ENCODE measurements at places on chromosomes 1 and 21.

- no peak for DNase-seq
Measured at GRCh38 chr1:226660410-226661182, 78.5 kb downstream of the ITPKB start.

- DNase-seq = no peak
Measured at GRCh38 chr1:243354511-243355153, 98.8 kb downstream of the SDCCAG8 start.

DNA sequence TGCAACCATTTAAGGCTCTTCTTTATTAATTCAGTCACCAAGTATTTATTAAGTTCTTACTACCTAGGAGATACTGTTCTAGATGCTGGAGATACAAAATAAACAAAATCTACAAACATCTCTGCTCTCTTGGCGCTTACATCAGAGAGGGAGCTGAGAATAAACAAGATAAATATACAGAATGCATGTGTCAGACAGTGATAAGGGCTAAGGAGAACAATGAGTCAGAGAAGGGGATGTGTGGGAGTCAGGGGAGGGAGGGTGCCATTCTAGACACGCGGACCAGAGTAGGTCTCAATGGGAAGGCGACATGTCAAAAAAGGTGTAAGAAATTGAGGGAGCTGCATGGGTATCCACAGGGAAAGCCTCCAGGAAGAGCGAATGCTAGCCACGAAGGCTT is 393.2 kb downstream of the RWDD3 start:
- DNase-seq = no peak

DNA sequence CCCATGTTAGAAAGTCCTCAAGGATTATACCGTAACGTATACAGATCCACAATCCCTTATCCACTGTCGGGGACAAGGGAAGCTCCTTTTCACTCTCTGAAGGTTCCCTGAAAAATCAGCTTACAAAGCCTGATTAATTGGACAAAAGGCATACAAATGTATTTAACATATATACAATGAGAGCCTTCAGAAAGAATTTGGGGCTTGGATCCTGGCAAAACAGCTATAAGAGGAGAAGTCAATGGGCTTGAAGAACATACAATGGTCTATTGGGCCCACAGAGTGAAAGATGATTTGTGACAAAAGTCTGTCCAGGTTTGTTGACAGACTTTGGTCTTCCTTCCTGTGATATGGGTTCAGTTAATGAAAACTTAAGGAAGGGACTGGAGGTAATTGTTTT is 10.7 kb downstream of the TACSTD2 start:
- no peak for DNase-seq

DNA sequence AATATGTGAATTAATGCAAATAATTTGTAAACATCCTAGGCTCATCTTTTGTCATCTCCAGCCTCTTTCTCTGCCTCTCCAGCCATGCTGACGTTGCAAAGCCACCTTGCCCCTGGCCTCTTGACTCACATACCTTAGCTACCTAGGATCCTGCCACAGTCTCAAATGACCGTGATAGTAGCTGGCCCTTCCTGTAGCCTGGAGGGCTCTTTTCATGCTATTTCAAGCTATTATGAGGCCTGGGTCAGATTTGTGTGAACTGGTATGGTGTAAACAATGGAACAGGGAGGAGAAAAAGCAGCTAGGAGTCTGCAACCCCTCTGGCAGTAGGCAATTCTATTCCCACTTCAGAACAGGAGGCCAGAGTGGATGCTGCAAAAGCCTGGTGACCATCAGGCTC is 337.7 kb downstream of the DISC1 start:
- no peak for DNase-seq

GRCh38 chr1:39086386-39086785 is 60.2 kb downstream of the NDUFS5 start:
- DNase-seq = no peak

DNA sequence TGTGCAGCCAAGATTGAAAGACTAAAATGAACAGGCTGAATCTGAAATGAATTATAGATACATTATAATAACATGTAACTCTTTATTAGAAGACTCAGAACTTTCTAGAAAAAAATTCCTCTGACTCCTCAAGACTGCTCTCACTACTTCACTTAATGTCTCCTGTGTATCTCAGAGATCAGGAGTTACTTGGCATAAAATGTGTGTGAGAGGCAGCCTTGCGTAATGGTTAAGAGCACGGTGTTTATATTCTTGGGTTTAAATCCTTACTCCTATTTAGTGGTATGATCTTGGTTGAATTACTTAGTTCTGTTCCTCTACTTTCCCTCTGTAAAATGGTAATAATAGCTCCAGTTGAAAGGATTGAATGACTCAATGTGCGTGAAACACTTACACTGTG is 634.9 kb downstream of the LTN1 start:
- DNase-seq = no peak

GRCh38 chr1:64187646-64188045 is 15.8 kb upstream of the UBE2U start:
- DNase-seq = no peak

GRCh38 chr21:43654806-43655489 is 4.3 kb downstream of the HSF2BP start:
- DNase-seq = no peak

- no peak for DNase-seq
Measured at GRCh38 chr1:236455243-236455642, 61.2 kb downstream of the EDARADD start.
